ENCODE measurements at places on chromosomes 12 and 14. TPM values are rescaled to one million over a fixed set of nuclear protein-coding genes. Genes with fewer than 3 reads are reported as not detected.

RAN gene
- 1,590 TPM for total RNA-seq

CLEC6A gene
- total RNA-seq = not detected

CCDC175 gene
- total RNA-seq = not detected

OAS1 gene
- total RNA-seq = 92.2 TPM

GNG2 gene
- 1.8 TPM for total RNA-seq

LBHD2 gene
- not detected for total RNA-seq

FGF6 gene
- not detected for total RNA-seq

PALS1 gene
- total RNA-seq = 9.2 TPM

CISTR gene
- not detected for total RNA-seq

TAS2R9 gene
- total RNA-seq = not detected

TAC3 gene
- not detected for total RNA-seq

MAP3K9 gene
- total RNA-seq = 4.7 TPM

FOXM1 gene
- 97.8 TPM for total RNA-seq

PAPLN gene
- total RNA-seq = 7.8 TPM

ESR2 gene
- 0.03 TPM for total RNA-seq

ITGA5 gene
- total RNA-seq = 119 TPM

FIGNL2 gene
- total RNA-seq = 0.32 TPM

CELA1 gene
- not detected for total RNA-seq

TIMELESS gene
- 36.7 TPM for total RNA-seq

CLEC1B gene
- total RNA-seq = not detected

ENDOU gene
- total RNA-seq = not detected

CCDC197 gene
- not detected for total RNA-seq

SAV1 gene
- 28.5 TPM for total RNA-seq

SLC17A8 gene
- not detected for total RNA-seq
